ENCODE measurements at places on chromosomes 5 and 9.

- no peak for DNase-seq
Observed at GRCh38 chr9:134566196-134566847, 75.3 kb upstream of the COL5A1 start.

DNA sequence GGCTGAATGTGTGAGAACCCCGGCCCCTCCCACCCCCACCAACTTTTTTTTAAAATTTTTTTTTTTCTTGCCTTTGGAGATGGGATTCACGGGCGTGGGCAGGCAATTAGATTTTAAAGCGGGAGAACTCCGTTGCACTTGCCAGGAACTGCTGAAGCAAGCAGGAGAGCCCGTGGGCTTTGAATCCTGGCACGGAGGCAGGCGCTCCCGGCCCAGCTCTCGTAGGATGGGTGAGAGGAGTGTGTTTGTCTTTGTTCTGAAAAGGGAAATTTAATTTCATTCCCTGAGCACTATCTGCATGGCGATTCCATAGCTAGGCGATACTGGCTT is 54.3 kb upstream of the BOD1 start:
- DNase-seq, result no peak

DNA sequence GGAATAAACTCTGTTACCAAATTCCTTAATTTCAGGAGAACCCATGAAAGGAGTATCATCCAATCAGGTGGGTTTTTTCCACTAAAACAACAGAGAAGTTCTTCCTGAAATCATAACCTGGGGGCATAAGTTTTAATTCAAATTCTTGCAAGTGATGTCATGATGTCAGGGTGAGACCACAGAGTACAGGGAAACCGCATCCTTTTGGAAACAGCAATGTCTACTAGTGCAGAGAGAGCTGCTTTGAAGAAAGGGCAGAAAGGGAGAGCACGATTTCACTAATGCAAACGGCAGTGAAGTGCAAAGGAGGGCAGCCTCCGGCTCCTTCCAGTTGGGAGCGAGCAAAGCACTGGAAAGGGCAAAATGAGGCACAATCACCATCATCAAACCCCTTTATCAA is 20.6 kb upstream of the CMBL start:
- no peak for DNase-seq

- DNase-seq, result no peak
Observed at GRCh38 chr5:102921341-102922044, 166.4 kb downstream of the PAM start.

- DNase-seq, result no peak
Observed at GRCh38 chr9:69149321-69149807, 24.7 kb upstream of the TJP2 start.

- DNase-seq, result no peak
Observed at GRCh38 chr9:8855046-8855445, 1055.5 kb upstream of the DMAC1 start.

DNA sequence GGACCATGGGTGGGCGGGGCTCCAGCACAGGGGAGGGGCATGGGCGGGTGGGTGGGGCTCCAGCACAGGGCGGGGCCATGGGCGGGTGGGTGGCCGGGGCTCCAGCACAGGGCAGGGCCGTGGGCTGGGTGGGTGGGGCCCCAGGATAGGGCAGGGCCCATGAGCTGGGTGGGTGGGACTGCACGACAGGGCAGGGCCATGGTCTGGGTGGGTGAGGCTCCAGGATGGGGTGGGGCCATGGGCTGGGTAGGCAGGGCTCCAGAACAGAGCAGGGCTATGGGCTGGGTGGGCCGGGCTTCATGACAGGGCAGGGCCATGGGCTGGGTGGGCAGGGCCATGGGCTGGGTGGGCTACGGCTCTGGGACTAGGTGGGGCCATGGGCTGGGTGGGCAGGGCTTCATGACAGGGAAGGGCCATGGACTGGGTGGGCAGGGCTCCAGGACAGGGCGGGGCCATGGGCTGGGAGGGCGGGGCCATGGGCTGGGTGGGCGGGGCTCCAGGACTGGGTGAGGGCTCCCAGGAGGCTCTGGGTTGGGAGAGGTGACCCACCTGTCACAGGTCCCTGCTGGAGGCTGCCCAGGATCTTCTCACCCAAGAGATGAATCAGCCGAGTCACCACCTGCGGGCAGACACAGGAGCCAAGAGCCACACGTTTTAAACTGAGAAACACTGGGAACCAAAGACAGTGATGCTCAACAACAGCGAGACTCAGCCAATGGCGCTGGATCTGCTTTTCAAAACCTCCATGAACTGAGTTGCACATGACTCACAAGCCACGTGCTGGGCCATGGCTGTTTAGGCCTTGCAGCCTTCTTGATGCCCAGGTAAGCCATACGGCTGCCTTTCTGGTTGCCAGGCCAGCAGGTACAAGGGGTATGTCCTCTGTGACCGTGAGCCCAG is 33.6 kb upstream of the NSMF start:
- DNase-seq, result no peak

- DNase-seq, result no peak
Observed at GRCh38 chr9:126513159-126514036, 100.3 kb upstream of the LMX1B start.

DNA sequence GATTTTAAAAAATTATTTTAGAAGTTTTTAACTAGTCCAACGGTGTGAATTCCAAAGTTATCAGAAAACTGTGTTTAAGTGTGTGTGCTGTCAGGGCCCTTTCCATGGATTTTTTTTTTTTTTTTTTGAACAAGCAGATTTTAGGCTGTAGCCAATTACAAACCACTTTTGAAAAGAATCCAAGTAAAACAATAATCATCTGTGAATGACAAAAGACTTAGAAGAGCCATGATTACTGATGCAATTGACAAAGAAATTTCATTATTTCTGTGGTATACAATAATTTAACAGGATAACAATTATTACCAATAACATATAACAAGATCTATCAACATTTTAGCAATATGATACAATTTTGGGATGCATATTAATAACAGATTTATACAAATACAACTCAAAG is 16.2 kb upstream of the PAIP1 start:
- no peak for DNase-seq

- DNase-seq, result no peak
Observed at GRCh38 chr5:126383246-126383645, 40.0 kb upstream of the GRAMD2B start.

GRCh38 chr5:50958852-50959457 is 292.5 kb downstream of the PARP8 start:
- peak; percentile 18 for DNase-seq

GRCh38 chr5:154309805-154310204 is 119.3 kb downstream of the GALNT10 start:
- no peak for DNase-seq

DNA sequence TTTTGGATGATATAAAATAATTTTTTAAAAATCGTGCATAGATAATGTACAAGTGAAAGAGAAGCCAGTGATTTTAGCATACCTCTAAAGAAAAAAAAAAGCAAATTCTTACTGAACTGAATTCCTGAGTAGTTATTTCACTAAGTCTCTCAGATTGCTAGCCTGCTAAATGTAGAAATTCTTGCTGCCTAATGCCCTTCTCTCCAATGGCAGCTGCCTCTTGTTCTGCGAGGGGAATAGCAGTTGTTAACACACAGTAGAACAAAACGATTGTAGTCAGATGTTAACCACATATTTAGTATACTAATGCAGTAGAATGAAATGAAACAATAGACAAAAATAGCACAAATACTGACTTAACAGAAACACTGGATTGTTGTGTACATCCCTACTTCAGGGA is 26.8 kb downstream of the SMAD5 start:
- DNase-seq, result no peak

DNA sequence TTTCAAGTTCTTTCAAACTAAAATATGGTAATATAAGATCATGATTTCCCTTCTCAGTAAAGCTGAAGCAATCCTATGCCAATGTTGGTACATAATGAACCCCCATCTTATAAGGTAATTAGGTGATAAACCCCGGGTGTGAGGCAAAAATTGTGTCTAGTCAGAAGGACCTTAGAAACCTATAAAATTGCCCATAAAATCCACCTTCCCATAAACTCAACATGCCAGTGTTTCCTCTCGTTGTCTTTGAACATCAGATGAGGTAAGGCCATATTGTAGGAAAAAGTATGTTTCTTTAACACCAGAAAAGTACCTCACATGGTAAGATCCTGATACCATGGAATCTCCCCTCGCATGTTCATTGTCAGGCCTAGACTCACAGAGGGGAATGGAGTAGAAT is 43.3 kb downstream of the SNCAIP start:
- no peak for DNase-seq

All from CD4-positive, alpha-beta T cell treated with Interleukin-2 at 100 ng/mL for 4 hours (primary cell).